Activated CD4-positive, alpha-beta T cell treated with anti-CD3 and anti-CD28 coated beads for 36 hours (primary cell): ENCODE measurements at places on chromosomes 6 and 20. TPM values are rescaled to one million over a fixed set of nuclear protein-coding genes. Genes with fewer than 3 reads are reported as not detected.

- H3K27me3 ChIP-seq, result no peaks in the 10 kb centered on the region
- no peak for DNase-seq
- no peak overlapping the region for H3K4me3 ChIP-seq
Observed at GRCh38 chr20:51350941-51351631, 191.4 kb downstream of the NFATC2 start.

DNA sequence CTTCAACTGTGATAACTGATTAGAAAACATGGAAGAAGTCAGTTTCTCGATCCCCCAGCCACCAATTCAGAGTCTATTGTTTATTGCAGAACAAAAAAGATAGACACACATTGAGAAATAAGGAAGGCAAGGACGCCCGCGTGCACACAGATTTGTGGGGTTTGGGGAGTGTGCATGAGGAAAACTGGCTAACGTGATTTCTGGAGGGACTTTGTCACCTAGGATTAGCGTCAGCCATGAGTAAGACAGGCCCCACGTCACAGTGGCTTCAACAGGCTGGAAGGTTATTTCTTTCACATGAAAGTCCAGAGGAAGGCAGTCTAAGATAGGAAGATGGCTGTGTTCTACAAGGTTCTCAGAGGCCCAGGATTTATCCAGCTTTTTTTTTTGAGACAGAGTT lies 7.7 kb downstream of the ZNF341 start:
- H3K4me3 ChIP-seq, result no peak overlapping the region
- no peaks in the 10 kb centered on the region for H3K4me1 ChIP-seq
- no peak overlapping the region for H3K27ac ChIP-seq
- H3K36me3 ChIP-seq, result peaks cover 18% of the 10 kb centered on the region
- DNase-seq, result no peak

DNA sequence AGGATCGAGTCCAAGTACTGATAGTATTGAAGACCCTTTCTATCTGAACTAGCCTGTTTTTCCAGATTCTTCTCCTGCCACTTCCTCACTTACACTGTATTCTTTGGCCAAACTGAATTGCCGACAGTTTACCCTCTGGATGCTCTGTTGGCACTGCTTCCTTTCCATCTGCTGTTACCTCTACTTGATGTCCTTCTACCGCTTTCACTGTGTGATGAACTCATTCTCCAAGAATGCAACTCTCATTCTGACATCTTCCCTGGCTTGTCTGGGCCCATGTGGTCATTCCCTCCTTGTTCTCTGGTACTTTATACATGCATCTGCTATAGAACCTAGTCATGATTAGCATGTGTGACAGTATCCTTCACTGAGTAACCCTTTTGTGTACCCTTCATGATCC lies 16.3 kb downstream of the RPRD1B start:
- no peak for DNase-seq
- peaks cover 36% of the 10 kb centered on the region for H3K36me3 ChIP-seq
- H3K27ac ChIP-seq, result peak overlapping the region; percentile 44
- H3K4me3 ChIP-seq, result no peak overlapping the region
- H3K27me3 ChIP-seq, result no peaks in the 10 kb centered on the region

GRCh38 chr6:127110712-127111111 lies 7.8 kb upstream of the RSPO3 start:
- H3K27me3 ChIP-seq, result peaks cover 22% of the 10 kb centered on the region
- DNase-seq, result no peak

DNA sequence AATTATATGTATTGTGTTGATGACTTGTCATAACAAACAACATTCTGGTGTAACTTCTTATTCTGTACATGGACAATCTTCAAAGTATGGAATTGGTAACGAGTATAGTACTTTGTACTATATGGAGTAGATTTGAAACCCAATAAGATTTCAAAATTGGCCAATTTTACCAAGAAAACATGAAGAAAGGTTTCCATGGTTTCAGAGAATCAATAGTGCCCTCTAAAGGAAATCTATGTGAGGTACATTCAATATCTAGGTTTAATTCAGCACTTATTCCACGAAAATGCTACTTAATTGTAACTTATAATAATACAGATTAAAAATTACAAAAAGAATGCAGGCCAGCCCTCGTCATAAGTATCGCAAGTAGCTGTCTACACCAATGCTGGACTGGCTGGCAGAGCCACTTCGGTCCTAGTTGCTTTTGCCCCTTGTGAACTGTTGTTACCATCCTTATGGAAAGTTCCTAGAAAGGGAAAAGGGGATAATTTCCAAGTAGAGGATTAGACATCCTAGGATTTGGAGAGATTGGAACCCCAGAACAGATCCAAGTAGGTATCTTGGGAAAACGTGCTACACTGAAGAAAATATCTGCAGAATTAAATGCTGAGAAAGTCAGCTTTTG lies 70.9 kb downstream of the LCA5 start:
- peaks cover 10% of the 10 kb centered on the region for H3K27me3 ChIP-seq
- H3K4me1 ChIP-seq, result no peaks in the 10 kb centered on the region
- no peak for DNase-seq
- H3K27ac ChIP-seq, result no peak overlapping the region

Gene TRIM38
- total RNA-seq, result 24.9 TPM

Gene LY6G6D
- total RNA-seq, result not detected

Gene GJA10
- total RNA-seq, result not detected

Gene PNLDC1
- total RNA-seq, result 0.11 TPM

- no peaks in the 10 kb centered on the region for H3K27me3 ChIP-seq
- peak overlapping the region; percentile 87 for H3K27ac ChIP-seq
- H3K4me1 ChIP-seq, result peaks cover 2% of the 10 kb centered on the region
- H3K4me3 ChIP-seq, result peak overlapping the region; percentile 88
- DNase-seq, result peak; percentile 32
- H3K36me3 ChIP-seq, result no peaks in the 10 kb centered on the region
Observed at GRCh38 chr6:27178407-27178730, 69.1 kb upstream of the PRSS16 start.

Gene ME1
- total RNA-seq, result 0.05 TPM

DNA sequence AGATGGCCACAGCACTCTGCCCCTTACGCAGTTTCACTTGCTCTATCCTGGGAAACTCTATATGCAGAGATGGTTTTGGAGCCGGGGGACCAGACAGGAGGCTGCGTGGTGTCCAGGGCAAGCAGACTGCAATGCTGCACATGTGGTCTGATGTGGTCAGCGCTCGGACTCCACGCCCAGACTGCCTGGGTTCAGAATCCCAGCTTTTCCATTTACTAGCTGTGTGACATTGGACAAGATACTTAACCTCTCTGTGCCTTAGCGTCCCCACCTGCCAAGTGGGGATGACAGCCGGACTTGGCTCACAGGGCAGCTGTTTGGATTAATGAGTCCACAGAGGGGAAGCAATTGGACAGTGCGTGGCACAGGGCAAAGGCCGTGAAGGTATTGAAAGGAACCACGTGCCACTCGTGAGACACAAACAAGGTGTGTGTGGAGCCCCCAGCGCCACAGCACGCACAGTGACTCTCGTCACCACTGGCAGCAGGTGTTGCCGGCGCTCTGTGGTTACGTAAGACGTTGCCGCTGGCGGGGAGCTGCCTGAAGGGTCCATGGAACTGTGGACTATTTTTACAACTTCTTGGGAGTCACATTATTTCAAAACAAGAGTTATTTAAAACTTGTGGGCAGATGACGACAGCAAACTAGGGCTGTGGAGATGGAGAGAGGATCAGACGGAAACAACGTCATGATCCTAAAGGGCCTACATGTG lies 201.4 kb downstream of the PREX1 start:
- H3K27me3 ChIP-seq, result no peaks in the 10 kb centered on the region
- no peak overlapping the region for H3K4me3 ChIP-seq
- peak; percentile 43 for DNase-seq
- H3K27ac ChIP-seq, result peak overlapping the region; percentile 76

GRCh38 chr6:39273406-39273821 lies 40.8 kb downstream of the KCNK17 start:
- no peaks in the 10 kb centered on the region for H3K36me3 ChIP-seq
- no peak overlapping the region for H3K4me3 ChIP-seq
- no peak overlapping the region for H3K27ac ChIP-seq
- H3K4me1 ChIP-seq, result no peaks in the 10 kb centered on the region
- H3K27me3 ChIP-seq, result no peaks in the 10 kb centered on the region

DNA sequence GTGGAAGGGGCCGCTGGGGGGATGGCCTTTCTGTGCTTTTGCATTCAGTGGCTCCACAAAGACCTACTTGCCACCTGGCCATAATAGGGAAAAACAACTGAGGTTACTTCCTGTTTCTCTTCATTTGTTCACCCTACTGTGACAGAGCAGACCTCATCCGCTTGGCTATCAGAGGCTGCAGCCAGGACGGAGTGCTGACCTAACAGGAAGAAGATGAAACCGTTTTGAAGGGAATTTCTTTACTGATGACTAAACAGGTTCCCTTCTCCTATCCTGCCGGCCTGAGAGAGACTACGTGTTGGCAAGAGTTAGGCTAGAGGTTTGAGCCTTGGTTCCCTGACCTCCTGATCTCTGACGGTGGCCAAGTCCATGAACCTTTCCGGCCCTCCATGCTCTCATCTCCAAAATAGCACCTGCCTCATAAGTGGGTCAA lies 21.3 kb downstream of the PRR18 start:
- no peak for DNase-seq
- H3K36me3 ChIP-seq, result no peaks in the 10 kb centered on the region
- peaks cover 2% of the 10 kb centered on the region for H3K27me3 ChIP-seq
- no peak overlapping the region for H3K27ac ChIP-seq
- H3K4me1 ChIP-seq, result no peaks in the 10 kb centered on the region
- H3K4me3 ChIP-seq, result no peak overlapping the region

Gene SKIC2
- 104 TPM for total RNA-seq

DNA sequence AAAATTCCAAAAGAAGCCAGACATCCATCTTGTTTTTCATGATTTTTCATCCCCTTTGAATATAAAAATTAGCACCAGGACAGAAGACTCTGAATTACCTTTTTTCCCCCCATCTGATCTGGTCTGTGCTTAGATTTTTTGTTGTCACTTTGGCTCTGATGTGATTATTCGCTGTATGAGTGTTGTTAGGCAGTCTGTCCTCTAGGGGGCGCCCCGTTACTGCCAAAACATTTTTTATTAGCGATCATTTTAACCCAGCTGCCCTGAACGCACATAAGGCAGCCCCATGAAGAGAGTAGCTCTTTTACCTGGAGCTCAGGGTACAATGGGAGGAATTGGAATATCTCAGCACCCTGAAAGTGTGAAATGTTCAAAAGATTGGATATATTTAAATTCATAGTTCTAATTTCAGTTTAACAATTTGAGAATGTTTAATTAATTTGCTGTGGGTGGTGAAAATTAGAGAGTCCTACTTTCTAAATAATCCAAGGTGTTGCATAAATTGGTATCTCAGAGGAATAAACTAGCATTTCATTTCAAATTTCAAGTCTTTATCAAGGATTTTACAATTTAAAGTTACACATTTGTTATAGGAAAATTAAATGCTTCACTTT lies 60.8 kb downstream of the PRPH2 start:
- H3K27me3 ChIP-seq, result no peaks in the 10 kb centered on the region
- peak; percentile 90 for DNase-seq
- H3K27ac ChIP-seq, result no peak overlapping the region
- peaks cover 35% of the 10 kb centered on the region for H3K36me3 ChIP-seq

- peaks cover 14% of the 10 kb centered on the region for H3K27me3 ChIP-seq
- no peak overlapping the region for H3K4me3 ChIP-seq
- H3K4me1 ChIP-seq, result no peaks in the 10 kb centered on the region
- no peak overlapping the region for H3K27ac ChIP-seq
Observed at GRCh38 chr20:47106786-47107185, 212.1 kb downstream of the EYA2 start.

- no peak overlapping the region for H3K4me3 ChIP-seq
- no peaks in the 10 kb centered on the region for H3K4me1 ChIP-seq
- no peak overlapping the region for H3K27ac ChIP-seq
- H3K27me3 ChIP-seq, result peaks cover 13% of the 10 kb centered on the region
- no peaks in the 10 kb centered on the region for H3K36me3 ChIP-seq
Observed at GRCh38 chr6:125658759-125659431, 90.5 kb upstream of the HEY2 start.

Gene CAGE1
- 0.09 TPM for total RNA-seq

DNA sequence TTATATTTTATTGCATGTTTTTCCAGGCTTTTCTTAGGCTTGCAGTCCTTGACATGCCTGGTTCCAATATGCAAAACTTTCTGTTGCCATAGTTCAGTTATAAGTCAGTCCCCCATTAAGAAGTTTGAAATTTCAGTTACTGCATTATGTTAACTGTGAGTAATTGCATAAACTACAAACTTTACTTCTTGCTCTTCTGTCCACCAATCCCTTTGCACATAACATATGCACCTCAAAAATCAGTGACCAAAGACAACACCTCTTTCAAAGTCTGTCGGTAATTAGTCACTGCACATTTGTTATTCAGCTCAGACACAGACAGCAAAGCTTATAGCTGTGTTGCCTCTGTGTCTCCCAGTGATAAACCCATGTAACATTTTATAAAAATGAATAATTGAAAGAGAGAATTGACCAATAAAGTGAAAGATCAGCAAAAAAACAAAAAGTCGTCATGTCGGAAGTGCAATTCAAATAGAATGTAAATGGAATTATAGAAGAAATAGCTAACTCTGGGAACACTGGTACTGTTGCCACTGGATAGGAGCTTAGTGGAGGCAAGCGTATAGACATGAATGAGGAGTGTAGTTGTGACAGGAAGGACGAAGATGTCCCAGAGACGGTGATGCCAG lies 50.3 kb upstream of the BTBD3 start:
- no peaks in the 10 kb centered on the region for H3K36me3 ChIP-seq
- no peak for DNase-seq
- no peaks in the 10 kb centered on the region for H3K4me1 ChIP-seq
- H3K4me3 ChIP-seq, result no peak overlapping the region

Gene ADGRB3
- not detected for total RNA-seq

GRCh38 chr6:108423982-108424705 lies 129.3 kb downstream of the AFG1L start:
- H3K36me3 ChIP-seq, result peaks cover 6% of the 10 kb centered on the region
- H3K27ac ChIP-seq, result no peak overlapping the region
- H3K27me3 ChIP-seq, result peaks cover 2% of the 10 kb centered on the region
- no peak for DNase-seq
- H3K4me1 ChIP-seq, result no peaks in the 10 kb centered on the region
- no peak overlapping the region for H3K4me3 ChIP-seq

Gene MYBL2
- 99.8 TPM for total RNA-seq
